ENCODE measurements at places on chromosomes 3 and 15. TPM values are rescaled to one million over a fixed set of nuclear protein-coding genes. Genes with fewer than 3 reads are reported as not detected.

GOLGA8S gene
- 0.18 TPM for total RNA-seq

MFGE8 gene
- total RNA-seq = 296 TPM

KBTBD13 gene
- total RNA-seq = not detected

PTH1R gene
- total RNA-seq = 1.8 TPM

PLA2G4E gene
- total RNA-seq = not detected

GOLGA6L7 gene
- not detected for total RNA-seq

FBXW12 gene
- total RNA-seq = not detected

KNG1 gene
- total RNA-seq = not detected

ARNT2 gene
- total RNA-seq = 17.3 TPM

PHLDB2 gene
- total RNA-seq = 14.3 TPM

LYZL4 gene
- not detected for total RNA-seq

BFSP2 gene
- not detected for total RNA-seq

SCN11A gene
- 0.02 TPM for total RNA-seq

ABI3BP gene
- total RNA-seq = 1.7 TPM

CRYGS gene
- total RNA-seq = 0.83 TPM

ATP8B4 gene
- 0.79 TPM for total RNA-seq

ESYT3 gene
- total RNA-seq = 1.2 TPM

IQCF5 gene
- not detected for total RNA-seq

IGF2BP2 gene
- total RNA-seq = 12.8 TPM

SLC25A20 gene
- total RNA-seq = 12.2 TPM

GOLGA8G gene
- total RNA-seq = not detected

CHRM5 gene
- total RNA-seq = not detected

GCNT3 gene
- 127 TPM for total RNA-seq

NMNAT3 gene
- total RNA-seq = 1.7 TPM

CYP1A2 gene
- not detected for total RNA-seq

TPRG1 gene
- total RNA-seq = 0.14 TPM

CYP8B1 gene
- total RNA-seq = not detected

TNFSF10 gene
- 0.15 TPM for total RNA-seq
